Left renal cortex interstitium (tissue), 4 donors: ENCODE measurements at places on chromosomes 4 and X. TPM values are rescaled to one million over a fixed set of nuclear protein-coding genes. Genes with fewer than 3 reads are reported as not detected.

The PDGFRA gene
- polyA plus RNA-seq, result 260 TPM

The GDPD2 gene
- 1.5 TPM for polyA plus RNA-seq

The FHIP1A gene
- polyA plus RNA-seq, result 5.8 TPM

The AFM gene
- polyA plus RNA-seq, result 20.8 TPM

The CXCL6 gene
- 0.14 TPM for polyA plus RNA-seq

The PLXNB3 gene
- polyA plus RNA-seq, result 1.3 TPM

The FRMD7 gene
- 1.3 TPM for polyA plus RNA-seq

The DCUN1D4 gene
- 60.0 TPM for polyA plus RNA-seq

The DUSP9 gene
- polyA plus RNA-seq, result 53.6 TPM

The DGAT2L6 gene
- not detected for polyA plus RNA-seq

The PASD1 gene
- polyA plus RNA-seq, result not detected

The DUSP21 gene
- polyA plus RNA-seq, result not detected

The TDO2 gene
- 2.8 TPM for polyA plus RNA-seq

The SPATA4 gene
- polyA plus RNA-seq, result 1.5 TPM

The CPZ gene
- polyA plus RNA-seq, result 29.1 TPM

The RAB9B gene
- polyA plus RNA-seq, result 2.7 TPM

The PDK3 gene
- polyA plus RNA-seq, result 7.7 TPM

The SMR3B gene
- not detected for polyA plus RNA-seq

The TSPYL2 gene
- 40.0 TPM for polyA plus RNA-seq

The NMU gene
- polyA plus RNA-seq, result 15.9 TPM

The OCIAD2 gene
- polyA plus RNA-seq, result 212 TPM

The SLC9A7 gene
- 5.3 TPM for polyA plus RNA-seq

The SHROOM4 gene
- 13.9 TPM for polyA plus RNA-seq

The SLC26A1 gene
- 15.9 TPM for polyA plus RNA-seq

The SLC25A53 gene
- polyA plus RNA-seq, result 14.1 TPM

The USP17L15 gene
- not detected for polyA plus RNA-seq

The XAGE2 gene
- polyA plus RNA-seq, result not detected

The F11 gene
- 2.0 TPM for polyA plus RNA-seq
